ENCODE measurements at places on chromosomes 3 and 15. TPM values are rescaled to one million over a fixed set of nuclear protein-coding genes. Genes with fewer than 3 reads are reported as not detected.

DNA sequence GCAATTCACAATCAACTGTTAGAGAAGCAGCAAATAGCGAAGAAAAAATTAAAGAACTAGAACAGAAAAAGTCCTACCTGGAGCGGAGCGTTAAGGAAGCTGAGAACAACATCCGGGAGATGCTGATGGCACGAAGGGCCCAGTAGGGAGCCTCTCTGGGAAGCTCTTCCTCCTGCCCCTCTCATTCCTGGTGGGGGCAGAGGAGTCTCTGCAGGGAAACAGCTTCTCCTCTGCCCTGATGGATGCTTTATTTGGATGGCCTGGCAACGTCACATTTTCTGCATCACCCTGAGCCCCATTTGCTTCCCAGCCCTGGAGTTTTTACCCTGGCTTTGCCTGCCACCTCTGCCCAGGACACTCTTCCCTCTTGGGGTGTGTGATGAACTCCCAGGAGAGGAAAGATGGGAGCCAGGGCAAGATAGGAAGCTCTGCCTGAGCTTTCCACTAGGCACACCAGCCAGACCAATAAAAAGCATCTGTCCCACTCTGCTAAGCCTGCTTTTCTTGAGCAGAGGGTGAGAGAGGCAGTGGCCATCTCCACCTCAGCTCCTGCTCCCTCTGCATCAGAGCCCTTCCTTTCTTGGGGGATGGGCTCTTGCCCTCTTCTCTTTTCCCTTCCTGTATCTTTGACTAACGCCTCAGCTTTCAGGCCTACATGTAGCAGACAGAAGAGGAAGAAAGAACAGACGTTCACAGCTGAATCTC is 39.4 kb downstream of the PPARG start:
- no peak for DNase-seq

Gene RASL12
- polyA plus RNA-seq = 119 TPM

DNA sequence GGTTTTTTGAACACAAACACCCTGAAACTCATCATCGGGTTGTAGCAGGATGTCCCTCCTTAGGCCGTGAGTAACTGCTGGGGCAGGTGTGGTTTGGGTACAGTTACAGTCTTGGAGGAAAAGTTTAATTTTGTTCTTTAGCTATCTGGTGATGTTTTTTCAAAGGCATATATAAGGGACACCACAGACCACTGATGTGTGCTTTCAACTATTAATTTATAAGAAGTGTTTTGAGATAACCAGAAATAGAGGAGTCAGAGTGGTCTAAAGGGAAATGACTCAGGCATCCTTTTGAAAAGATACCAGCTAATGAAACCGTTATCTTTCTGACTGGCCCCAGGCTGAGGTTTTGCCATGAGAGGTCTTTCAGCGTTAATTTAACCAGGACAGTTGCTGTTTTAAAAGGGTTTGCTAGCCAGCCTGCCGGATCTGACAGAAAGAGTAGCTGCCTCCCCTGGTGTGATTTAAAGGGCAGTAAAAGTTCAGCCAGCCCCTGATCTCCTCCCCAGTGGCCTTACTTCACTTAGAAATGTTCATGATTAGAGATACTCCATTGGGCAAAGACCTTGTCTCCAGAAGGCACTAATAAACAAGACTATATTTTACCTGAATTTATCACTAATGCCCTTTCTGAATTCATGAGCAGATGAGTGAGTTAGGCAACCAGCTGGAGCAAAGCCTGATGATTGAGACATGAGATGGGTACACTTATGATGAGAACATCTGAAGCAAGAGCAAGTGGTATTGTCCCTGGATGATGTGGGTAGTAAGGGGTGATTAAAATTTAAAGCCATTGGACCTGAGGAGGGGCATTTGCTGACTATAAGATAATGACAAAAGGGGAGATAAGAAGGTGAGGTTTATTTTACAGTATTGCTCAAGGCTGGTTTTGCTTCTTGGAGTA is 482.5 kb upstream of the TBL1XR1 start:
- no peak for DNase-seq

DNA sequence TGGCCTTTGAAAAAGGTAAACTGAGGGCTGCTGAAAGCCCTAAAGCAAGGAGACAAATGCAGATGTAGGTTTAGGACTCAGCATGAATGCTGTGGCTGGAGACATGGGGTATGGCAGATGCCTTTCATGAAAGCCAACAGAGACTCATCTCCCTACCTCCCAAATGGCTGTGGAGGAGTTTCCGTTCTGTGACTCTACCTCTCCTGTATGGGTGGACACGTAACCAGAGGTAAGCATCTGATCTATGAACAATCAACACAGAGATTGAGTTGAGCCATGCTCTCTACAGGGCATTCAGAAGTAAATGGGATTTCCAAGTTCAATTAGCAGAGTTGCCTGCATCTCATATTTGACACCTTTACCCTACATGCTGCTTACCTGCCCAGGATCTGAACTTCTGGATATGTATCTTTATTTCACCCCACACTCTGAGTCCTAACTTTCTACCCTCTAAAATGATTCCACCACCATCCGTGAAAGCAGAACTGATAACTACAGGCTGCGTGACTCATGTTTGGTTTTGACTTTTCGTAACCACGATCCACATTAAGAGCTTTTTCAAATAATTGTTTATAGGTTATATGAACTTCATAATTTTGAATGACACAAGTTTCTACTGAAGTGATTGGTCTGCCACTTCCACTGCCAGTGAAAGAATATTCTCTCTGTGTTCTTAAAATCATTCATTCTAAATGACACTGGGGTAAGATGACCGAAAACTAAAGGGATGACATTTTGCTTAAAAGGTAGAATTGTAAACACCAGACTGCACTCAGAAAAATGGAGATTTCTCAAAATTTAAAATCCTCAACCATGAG is 1058.7 kb downstream of the FHIT start:
- DNase-seq = no peak

Gene DLL4
- 22.5 TPM for polyA plus RNA-seq

DNA sequence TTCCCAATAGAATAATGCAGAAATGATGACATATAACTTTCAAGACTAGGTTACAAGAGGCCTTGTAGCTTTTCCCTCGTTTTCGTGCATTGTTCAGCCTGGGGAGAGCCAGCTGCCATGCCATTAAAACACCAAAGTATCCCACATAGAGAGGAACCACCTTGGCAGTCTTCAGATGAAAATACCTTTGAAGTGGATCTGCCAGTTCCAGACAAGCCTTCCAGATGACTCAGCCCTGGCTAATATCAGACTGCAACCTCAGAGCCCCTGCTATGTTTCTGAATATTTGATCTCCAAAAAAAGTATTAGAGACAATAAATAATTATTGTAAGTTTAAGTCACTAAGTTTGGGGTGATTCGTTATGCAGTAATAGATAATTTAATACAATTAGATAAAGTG is 294.3 kb upstream of the GBE1 start:
- no peak for DNase-seq

GRCh38 chr3:171266740-171267073 is 193.5 kb downstream of the TNIK start:
- DNase-seq = no peak

GRCh38 chr15:73052653-73053397 is 562 bp downstream of the NEO1 start:
- DNase-seq = peak; percentile 52

Gene SRP14
- 568 TPM for polyA plus RNA-seq

DNA sequence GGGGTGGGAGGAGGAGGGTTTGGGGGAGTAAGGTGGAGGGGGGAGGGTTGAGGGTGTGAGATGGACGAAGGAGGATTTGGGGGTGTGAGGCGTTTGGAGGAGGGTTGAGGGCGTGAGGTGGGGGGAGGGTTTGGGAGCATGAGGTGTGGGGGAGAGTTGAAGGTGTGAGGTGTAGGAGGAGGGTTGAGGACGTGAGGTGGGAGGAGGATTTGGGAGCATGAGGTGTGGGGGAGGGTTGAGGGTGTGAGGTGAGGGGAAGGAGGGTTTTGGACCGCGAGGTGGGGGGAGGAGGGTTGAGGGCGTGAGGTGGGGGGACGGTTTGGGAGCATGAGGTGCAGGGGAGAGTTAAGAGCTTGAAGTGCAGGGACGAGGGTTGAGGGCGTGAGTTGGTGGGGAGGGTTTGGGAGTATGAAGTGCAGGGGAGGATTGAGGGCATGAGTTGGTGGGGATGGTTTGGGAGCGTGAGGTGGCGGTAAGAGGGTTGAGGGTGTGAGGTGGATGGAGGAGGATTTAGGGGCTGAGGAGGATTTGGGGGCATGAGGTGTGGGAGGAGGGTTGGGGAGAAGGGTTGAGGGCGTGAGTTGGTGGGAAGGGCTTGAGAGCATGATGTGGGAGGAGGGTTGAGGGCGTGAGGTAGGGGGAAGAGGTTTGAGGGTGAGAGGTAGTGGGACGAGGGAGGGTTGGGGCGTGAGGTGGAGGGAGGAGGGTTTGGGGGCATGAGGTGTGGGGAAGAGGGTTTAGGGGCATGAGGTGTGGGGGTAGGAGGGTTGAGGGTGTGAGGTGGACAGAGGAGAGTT is 1.2 kb downstream of the MLF1 start:
- no peak for DNase-seq

GRCh38 chr3:30663533-30664241 is 57.3 kb downstream of the TGFBR2 start:
- no peak for DNase-seq

DNA sequence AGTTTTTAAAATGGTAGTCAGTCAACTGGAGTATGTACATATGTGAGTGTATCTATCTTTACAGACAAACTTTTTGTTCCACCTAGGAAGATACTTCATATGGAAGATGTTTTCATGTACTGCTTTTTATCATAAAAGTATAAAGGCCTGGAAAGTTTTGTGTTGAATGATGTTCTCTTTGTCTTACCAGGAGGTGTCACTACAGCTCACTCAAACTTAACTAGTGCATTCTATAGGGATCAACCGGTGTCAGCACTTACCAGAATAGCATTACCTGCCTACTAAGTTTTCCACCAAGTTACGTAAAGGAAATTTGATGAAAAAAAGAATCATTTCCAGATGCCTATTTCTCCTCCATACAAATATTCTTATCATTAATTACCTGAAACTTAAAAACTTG is 522.6 kb upstream of the SEMA6D start:
- DNase-seq = peak; percentile 19

Gene SEMA3B
- polyA plus RNA-seq = 30.2 TPM

- DNase-seq = no peak
Measured at GRCh38 chr15:96457841-96458240, 127.3 kb downstream of the NR2F2 start.

Gene TMEM207
- polyA plus RNA-seq = 0.25 TPM

- no peak for DNase-seq
Measured at GRCh38 chr15:25740383-25741255, 122.5 kb downstream of the ATP10A start.

Gene UNC45A
- 64.4 TPM for polyA plus RNA-seq

- peak; percentile 16 for DNase-seq
Measured at GRCh38 chr15:25670025-25670554, 193.0 kb downstream of the ATP10A start.

GRCh38 chr15:46442184-46442583 is 807.4 kb downstream of the SQOR start:
- no peak for DNase-seq

Data from right lung (tissue), 10 donors.